RWPE2 (cell line): ENCODE measurements at places on chromosomes 3 and 15.

DNA sequence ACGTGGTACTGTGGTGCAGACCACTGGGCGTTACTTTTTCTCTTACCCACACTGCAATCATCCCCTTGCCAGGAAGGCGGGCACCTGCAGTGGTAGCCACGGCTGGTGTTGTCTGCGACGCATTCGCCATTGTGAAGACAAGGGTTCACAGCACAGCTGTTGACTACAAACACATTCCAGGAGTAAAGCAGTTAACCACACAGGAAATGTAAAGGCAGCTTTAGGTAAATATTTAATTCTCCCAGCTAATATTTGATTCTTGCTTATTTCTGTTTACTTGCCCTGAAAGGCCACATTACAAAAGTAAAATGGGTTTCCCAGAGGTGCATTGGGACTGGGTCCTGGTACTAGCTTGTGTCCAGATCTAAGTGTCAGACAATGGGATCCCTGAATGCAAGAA lies 45.4 kb downstream of the HEG1 start:
- DNase-seq: no peak

DNA sequence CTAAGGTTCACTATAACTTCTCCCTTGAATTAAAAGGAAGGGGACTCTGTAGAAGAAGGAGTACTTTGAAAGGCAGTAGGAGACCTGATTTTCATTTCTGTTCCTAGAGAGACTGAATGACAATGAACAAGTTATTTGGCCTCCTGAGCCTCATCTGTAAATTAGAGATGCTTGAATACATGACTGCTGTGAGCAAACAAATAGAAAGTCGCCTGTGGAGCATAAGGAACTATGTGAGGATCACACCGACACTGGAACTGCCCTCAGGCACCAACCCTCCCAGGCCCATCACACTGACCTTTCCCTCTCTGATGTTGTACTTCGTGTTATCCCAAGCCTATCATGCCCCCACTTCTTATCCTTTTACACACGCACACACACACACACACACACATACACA lies 48.6 kb downstream of the IMPG2 start:
- no peak for DNase-seq

DNA sequence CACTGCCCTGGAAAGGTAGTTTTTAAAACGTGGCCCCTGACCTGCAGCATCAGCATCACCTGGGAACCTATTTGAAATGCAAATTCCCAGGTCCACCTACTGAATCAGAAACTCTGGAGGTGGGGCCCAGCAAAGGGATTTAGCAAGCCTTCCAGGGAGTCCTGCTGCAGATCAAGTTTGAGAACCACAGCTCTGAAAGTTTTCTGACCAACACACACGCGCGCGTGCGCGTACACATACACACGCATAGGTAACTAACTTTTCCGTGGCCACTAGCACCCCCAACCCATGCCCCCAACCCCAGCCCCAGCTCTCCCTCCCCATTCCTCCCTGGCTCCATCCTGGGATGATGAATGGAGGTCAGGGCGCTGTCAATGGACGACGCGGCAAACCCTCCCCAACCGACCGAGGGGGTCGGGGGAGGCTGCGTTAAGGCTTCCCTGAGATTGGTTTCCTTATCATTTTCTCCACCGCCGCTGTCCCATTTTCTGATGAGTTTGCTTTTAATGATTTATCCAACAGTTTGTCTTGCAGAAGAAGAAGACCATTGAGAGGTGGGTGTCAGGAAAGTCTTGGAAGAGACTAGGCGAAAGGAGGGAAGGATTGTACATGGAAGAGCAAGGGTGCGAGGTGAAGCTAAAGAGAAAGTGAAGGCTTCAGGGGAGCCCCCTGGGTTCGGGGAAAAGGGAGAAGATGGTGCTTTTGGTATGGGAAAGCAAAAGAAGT lies 590 bp upstream of the BOC start:
- no peak for DNase-seq

GRCh38 chr3:13872451-13872850 lies 7.4 kb downstream of the WNT7A start:
- DNase-seq: no peak

DNA sequence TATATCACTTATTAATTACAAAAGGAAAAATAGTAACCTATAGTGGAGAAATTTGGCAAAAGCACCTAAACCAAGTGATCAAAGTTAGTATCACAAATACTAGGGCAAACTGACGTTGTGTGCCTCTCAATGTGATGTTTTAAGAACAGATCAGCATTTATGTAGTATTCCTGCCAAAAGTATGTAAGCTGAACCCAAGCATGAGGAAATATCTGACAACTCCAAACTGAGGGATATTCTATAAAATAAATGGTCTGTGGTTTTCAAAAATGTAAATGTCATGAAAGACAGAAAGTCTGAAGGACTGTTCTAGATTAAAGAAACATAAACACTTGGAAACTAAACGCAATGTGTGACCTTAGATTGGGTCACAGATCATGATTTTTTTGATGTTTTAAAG lies 34.3 kb upstream of the PIK3CA start:
- no peak for DNase-seq

GRCh38 chr3:61522060-61522459 lies 39.3 kb upstream of the PTPRG start:
- no peak for DNase-seq

DNA sequence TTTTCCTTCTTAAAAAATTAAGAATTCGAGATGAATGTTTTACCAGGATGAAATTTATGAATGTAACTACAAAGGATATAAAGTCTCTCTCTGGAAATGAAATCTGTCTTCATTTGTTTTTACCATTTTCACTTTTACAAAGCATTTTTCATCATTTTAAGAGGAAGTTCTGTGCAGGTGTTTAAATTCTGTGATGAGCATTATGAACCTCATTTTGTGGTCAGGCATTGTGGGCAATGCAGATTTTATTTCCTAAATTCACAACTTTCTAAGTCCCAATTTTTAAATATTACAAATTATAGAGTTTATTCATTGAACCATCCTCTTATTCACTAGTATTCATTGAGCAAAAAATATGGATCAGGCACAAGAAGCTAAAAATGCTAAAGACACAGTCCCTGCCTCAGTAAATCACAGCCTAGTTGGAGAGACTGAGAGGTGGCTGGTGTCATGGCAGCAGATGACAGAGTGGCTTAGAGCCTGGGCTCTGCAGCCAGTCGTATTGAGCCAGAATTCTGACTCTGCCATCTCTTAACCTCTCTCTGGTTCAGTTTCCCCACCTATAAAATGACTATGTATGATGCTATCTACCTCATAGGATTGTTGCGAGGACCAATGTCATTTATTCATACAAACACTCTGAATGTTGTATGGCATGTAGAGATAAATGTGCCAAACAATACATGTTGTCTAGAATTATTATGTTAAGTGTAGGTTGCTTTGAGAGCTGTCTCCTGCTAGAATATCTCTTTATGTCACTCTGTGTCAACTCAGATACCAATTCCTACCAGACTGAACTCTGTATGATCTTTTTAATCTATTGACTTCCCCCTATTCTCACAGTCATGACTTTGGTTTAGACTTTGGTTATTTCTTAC lies 7.5 kb upstream of the TGFBR2 start:
- DNase-seq: no peak

- DNase-seq: no peak
Observed at GRCh38 chr3:36244728-36245127, 135.6 kb upstream of the STAC start.

DNA sequence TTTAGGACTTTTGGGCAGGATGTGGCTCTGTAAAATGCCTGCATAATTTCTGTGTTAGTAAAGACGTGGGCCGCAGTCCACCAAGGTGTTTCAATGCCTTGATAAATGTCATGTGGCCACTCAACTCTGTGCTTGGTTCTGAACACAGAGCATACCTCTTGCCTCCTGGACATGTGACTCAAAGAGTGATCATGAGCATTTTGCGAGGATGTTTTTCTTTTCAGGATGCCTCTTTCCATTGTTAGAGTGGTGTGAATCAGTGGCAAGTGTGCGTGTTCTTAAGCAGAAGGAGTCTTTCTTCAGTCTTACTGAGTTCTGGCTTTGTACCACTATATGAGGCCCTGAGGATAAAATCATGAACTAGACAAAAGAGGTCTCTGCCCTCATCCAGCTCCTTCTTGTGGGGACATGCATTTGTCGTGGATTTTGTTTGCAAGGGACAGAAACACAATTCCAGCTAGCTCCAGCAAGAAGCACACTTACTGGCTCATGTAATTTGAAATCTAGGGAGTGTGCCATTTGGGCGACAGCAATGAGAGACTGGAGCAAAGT lies 363.4 kb downstream of the LRTM1 start:
- no peak for DNase-seq

- no peak for DNase-seq
Observed at GRCh38 chr15:26242565-26243071, 379.5 kb upstream of the ATP10A start.

DNA sequence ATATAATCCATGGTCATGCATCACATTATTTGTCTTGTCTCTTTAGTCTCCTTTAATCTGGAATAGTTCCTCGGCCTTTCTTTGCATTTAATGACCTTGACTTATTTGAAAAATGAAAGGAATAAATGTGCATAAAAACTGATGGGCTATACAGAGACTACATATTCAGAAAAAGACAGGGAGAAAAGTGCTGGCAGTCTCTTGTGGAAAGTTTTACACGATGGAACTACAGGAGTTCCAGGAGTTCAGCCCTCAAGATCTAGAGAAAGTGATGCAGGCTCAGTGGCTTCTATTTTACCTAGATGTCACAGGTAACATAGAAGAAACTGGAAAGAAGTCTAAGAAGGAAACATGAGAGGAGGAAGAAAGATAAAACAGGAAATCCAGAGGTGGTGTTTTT lies 7.6 kb upstream of the ABTB1 start:
- no peak for DNase-seq

DNA sequence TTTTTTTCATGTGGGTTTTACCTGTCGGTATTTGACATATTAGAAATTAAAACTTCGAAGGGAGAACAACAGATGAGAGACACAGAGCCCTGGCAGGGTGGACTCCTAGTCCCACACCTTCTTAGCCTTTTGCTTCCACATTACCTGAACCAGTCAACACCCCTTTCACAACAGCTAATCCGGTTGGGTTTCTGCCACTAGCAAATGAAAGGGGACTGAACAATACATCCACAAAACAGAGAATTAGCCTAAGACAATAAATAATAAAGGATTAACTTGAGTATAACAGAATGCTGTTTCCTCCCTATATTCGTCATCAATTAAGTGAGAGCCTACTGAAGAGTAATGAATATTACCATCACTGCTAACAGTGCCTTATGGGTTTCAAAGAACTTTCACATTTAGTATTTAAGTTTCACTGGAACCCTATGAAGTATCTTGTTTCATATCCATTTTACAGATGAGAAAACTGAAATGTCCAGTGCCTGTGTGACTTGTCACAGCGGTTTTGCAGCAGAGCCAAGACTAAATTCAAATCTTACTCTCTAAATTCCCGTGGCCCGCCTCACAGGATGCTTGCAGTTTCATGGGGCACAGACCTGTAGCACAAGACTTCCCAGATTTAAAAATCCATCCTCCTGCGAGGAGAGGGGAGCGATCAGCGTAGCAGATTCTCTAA lies 1.0 kb upstream of the RAB8B start:
- no peak for DNase-seq

DNA sequence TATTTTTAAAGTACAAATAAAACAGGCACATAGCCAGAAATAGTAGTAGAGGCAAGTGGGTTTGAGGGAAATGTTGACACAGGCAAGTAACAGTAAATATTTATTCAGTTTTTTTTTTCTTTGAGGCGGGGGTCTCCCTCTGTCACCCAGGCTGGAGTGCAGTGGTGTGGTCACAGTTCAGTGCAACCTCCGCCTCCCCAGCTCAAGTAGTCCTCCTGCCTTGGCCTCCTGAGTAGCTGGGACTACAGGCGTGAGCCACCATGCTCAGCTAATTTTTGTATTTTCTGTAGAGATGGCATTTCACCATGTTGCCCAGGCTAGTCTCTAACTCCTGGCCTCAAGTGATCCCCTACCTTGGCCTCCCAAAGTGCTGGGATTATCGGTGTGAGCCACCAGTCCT lies 43.5 kb downstream of the PHLDB2 start:
- DNase-seq: no peak

DNA sequence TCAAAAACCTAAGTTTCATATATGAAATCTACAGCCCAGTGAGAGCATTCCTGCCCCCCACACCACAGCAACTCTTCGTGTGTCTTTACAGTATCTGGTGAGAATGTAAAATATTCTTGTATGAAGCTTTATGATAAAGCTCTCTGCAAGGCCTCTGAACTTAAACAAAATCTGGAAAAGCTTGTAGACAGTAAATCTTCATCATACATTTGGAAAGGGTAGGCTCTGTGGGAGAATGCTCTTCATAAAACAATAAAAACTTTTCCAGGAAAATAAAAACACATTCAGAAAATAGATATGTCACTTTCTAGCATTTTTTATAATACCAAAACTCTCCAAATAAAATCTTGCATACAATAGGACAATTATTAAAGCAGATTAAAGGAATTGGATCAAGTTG lies 1009.5 kb downstream of the NAALADL2 start:
- no peak for DNase-seq

DNA sequence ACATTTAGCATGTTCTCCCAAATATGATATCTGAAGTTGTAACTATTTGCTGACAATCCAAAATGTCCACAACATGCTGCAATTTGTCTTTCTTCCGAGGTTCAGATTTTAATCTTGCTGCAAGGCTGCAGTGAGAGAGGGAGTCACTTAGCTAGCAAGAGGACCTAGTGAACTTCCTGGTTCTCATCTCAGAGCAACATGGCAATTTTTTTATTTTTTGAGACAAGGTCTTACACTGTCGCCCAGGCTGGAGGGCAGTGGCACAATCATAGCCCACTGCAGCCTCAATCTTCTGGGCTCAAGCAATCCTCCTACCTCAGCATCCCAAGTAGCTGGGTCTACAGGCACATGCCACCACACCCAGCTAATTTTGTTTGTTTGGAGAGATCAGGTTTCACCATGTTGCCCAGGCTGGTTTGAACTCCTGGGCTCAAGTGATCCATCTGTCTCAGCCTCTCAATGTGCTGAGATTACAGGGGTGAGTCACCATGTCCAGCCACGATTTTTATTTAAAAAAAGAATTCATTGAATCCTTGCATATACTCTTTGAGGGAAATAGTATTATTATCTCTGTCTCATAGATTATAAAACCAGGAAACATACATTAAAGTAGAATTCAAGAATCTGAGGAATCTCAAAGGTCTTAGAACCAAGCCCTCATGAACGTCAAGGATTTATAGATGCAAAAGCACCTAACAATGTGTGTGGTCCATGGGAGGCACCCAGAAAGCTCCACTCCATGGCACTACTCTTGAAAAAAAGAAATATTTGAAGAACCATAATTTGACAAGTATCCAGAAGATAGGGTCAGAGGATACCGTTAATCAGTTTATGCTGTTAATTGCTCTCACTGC lies 9.1 kb downstream of the HDC start:
- no peak for DNase-seq

GRCh38 chr3:71547249-71548198 lies 36.0 kb downstream of the FOXP1 start:
- DNase-seq: no peak

DNA sequence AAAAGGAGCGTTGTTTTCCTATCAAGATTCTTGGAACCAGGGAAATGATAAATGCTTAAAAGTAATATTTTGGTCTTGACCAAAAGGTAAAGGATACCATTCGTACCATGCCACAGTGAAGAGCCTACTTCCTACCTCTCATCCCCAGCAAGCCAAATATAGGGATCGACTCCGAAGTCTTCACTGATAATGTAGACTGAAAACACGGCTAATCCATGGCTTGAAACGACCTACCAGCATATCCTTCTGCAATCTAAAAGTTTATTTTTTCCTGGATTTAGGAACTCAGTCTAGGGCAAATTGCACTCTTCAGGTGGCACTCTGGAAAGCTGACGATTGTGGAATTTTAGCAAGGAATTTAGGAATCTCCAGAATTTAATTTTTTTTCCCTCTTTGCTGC lies 1.9 kb upstream of the SEMA6D start:
- no peak for DNase-seq

- DNase-seq: no peak
Observed at GRCh38 chr3:12138044-12138443, 20.7 kb downstream of the TIMP4 start.
